ENCODE measurements at places on chromosomes 11 and 22. TPM values are rescaled to one million over a fixed set of nuclear protein-coding genes. Genes with fewer than 3 reads are reported as not detected.

- DNase-seq = no peak
Measured at GRCh38 chr22:44540756-44541670, 43.0 kb upstream of the RTL6 start.

GRCh38 chr11:84825106-84825660, 802.0 kb downstream of the DLG2 start:
- no peak for DNase-seq

DNA sequence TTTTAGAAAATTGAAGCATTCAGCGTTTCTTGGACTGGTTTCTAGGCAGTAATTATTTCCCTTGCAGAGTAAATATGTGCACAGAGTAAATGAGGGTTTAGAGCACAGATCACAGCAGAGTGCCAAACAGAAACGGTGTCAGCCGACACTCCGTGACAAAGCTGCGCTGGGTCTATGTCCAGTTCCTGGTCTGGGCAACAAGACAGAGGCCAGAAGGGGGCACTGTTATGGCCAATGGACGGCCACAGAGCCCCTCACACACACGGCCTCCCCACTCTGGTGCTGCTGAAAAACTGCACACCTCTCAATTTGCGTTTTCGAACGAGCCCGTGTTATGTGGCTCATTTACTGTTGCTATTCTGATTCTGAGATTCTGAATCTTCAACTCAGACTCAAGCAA, 180.7 kb downstream of the MPPED1 start:
- peak; percentile 2 for DNase-seq

DNA sequence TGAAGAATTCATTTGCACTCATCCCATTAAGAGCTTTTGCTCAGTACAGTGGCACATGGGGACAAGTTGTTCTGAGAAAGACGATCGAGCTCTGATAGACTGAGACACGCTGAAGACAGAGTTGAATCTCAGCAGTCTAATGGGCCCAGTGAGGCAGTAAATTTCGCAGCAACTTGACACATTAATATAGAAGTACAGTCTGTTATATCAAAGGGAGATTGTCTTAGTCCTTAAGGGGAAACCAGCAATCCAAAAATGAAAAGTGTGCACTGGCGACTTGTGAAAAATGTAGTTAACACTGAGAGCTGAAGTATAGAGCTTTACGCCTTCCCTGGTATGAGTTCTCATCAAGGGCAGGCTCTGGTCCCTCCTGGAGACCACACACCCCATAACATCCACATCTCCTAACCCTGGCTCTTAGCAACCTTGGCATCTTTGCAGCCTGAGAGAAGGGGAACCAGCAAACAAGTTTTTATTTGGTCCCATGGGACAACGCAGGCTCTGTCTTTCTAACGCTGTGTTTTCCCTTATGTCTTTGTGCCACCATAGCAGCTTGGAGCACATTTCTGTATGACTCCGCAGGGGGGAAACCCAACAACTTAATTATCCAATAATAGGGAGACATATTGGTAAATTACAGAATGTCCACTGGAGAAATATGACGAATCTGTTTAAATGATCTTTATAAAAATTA, 952.5 kb downstream of the OPCML start:
- DNase-seq = no peak

DNA sequence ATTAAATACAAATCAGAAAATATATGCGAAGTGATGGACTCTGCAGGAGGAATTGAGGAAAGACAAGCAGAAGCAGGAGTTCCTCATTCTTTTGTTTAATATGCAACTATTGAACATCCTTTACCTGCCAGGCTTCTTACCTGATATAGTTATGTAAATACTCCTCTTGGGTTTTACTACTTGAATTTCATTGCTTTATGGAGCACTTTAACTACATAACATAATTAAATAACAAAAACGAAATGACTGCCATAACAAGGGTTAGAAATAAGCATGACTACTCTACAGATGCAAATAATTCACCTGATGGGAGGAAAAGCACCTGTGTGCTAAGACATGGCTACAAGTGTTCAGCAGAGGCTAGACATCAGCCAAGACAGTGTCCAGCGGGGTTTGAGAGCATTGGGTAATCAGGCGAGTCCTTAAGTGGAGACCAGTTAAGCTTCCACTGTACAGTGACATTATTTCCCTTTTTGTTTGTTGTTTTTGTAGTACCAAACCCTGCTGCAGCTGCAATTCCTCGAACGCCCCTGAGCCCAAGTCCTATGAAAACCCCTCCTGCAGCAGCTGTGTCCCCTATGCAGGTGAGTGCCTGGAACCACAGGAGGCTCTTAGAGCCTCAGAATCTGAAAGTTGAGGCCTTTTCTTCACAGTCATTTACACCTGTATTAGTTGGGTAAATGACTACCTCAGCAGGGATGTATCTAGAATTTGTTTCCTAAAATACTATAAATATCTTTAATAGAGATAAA, 67.4 kb downstream of the SPECC1L start:
- no peak for DNase-seq

The C11orf91 gene
- total RNA-seq = not detected

The CCDC116 gene
- total RNA-seq = not detected

The SLC22A8 gene
- not detected for total RNA-seq

The SNX19 gene
- total RNA-seq = 90.0 TPM
